ENCODE measurements at places on chromosomes 13 and 19.

DNA sequence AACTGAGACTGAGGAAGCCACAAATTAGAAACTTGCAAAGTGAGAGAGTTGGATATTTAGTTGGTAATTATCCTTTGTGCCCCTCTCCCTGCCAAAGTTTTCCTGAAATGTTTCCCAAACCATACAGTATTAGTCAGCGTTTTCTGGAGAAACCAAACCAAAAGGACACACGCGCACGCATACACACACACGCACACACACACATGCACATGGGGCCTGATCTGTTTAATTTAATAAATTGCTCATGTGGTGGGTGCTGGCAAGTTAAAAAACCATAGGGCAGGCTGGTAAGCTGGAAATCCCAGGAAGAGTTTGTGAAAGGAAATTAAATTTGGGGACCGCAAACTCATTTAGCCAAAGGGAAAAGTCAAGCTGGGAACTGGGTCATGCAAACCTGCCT lies 11.7 kb upstream of the CYSLTR2 start:
- no peak for DNase-seq

DNA sequence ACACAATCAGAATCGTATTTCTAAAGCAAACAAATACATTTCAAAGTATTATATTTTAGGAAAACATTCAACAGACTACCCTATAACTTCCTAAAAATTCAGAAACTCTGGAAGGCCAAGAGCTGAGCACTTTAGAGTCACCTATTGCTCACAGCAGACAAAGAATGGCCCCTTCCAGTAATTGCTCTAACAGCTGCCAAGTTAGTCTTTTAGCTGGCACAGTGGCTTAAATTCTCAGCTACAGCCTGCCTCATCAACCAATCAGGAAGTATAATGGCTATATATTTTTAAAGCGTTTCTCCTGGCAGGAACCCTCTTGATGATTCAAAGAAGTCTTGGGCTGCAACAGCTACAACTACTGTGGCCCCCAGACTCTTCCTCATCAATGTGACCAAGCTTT lies 14.9 kb upstream of the SLITRK5 start:
- DNase-seq, result no peak

- no peak for DNase-seq
Measured at GRCh38 chr19:54905421-54905802, 536 bp upstream of the NCR1 start.

- no peak for DNase-seq
Measured at GRCh38 chr13:110624766-110625756, 9.7 kb downstream of the NAXD start.

DNA sequence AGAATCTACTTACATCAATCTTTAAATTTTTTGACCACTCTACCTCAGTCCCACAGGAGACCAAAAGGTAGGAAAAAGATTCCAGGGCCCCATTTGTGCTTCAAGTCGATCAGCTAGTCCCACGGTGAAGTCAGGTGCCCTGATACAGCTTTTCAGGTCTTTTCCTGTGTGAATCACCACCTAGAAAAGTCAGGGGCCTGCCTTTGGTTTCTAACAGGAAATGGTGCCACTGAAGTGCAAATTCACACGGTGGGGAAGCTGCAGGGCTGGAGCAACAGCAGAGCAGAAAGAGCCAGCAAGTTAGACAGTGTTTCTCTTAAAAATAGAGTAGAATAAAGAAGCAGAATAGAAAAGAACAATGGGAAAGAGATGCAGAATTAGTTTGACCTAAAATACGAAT lies 107.5 kb downstream of the KLF12 start:
- DNase-seq, result no peak

GRCh38 chr13:106609116-106609515 lies 41.2 kb upstream of the ARGLU1 start:
- no peak for DNase-seq

- DNase-seq, result no peak
Measured at GRCh38 chr19:45161738-45162607, 1.2 kb upstream of the NKPD1 start.

GRCh38 chr19:13154911-13155471 lies 4.8 kb downstream of the IER2 start:
- DNase-seq, result no peak

GRCh38 chr13:80533175-80533574 lies 192.2 kb upstream of the SPRY2 start:
- no peak for DNase-seq

DNA sequence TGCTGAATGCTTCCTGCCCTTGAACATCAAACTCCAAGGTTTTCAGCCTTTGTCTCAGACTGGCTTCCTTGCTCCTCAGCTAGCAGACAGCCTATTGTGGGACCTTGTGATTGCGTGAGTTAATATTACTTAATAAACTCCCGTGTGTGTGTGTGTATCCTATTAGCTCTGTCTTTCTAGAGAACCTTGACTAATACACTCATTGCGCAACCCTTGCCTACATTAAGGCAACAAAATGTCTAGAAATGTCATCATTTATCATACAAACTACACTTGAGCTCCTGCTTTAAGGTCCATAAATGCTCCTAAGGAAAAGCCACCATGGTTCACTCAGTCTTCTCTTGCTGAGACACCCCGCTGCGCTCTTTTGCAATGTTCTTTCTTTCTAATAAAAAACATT lies 2861.0 kb downstream of the PCDH9 start:
- DNase-seq, result no peak

DNA sequence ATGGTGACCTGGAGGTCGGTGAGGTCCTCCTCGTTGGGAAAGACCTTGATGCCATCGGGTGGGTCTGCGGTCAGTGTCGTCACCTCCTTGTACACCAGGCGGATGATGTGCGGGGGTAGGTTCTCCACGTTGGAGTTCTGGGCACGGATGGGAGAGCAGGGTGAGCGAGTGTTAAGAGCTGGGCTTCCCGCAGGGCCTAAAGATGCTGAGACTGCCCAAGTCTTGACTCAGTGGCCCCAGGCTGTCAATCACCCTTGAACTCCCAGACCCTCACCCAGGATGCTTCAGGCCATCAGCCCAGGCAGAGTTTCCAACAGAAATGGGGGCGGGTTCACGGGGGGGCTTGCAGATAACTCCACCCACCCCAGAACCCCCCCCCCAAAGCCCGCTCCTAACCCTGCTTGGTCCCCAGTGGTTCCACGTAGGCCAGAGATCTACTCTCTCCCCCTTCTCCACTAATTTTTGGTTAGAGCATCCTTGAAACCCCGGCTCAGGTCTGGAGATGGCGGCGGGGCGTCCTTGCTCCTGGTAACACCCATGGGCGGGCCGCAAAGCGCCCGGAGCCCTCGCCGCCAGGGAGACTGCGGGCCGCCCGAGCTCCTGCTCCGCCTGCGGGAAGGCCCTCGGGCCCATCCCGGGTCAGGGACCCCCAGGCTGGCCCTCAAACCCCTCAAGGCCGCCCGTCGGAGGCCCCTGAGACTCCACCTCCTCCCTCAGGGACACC lies 600 bp downstream of the UBE2S start:
- no peak for DNase-seq

GRCh38 chr13:113533161-113533840 lies 42.8 kb upstream of the DCUN1D2 start:
- DNase-seq, result no peak

DNA sequence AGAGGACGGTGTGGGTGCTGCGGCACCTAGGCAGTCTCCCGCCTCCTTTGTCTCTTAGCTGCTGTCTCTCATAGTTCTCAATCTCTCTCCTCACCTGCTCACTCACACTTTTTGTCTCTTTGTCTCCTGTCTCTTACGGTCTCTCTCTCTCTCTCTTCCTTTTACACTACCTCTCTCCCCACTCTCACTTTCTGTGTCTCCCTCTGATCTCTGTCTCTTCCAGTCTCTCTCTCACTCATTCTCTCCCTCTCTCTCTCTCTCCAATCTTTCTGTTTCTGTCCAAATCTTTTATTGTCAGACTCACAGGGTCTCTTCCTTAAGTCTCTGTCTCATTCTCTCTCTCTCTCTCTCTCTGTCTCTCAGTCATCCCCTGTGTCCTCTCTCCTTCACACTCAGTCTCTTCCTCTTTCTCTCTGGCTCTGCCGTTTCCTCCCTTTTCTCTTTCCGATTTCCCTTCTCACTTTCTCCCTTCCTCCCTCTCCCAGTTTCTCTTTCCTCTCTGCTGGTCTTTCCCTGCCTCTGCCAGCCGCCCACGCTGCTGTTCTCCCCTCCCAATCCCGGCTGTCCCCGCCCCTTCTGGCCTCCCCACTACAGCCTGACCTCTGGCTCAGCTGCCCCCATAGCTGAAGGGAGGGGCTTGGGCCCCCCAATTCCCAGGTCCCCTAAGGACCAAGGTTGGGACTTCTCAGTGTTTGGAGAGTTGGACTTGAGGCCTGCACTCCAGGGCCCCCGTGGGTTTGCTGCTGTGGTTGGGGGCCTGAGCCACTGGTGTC lies at the start of gene PLEKHA4:
TSS of gene PLEKHA4 (minus strand) at position 504 of the 773 bp plus-strand sequence. CDS start 997 bp downstream, outside the sequence.
- DNase-seq, result no peak

DNA sequence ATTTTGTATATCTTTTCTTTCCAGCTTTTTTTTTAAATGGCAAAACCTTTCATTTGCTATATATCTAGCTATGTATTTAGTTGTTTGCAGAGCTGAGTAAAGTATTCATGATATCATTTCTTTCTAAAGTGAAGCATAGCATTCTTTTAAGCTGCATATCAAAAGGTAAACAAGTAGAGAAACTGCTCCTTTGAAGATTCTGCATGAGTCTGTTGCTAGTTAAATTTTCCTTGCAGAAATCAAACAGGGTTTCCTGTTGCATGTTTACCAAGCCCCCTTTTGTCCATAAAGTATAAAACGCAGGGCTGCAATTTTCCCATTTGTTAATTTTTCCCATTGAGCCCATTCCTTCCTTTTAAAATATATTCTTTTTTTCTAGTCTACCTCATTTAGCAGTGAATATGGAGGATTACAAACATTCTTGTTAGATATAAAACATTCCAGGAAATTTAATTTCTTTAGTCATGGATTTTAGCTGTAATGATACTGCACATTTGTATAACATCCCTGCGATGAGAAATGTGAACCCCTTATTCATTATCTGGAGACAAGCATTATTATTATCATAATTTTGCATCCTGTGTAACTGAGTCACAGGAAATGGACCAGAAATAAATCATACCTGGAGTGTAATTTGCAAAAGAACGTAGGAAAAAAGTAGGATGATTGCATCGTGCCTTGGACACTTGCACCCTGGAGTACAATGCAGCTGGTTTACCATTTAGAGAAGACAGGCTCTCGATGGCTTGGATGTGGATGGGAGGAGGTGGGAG lies 110.9 kb upstream of the ARGLU1 start:
- no peak for DNase-seq

- DNase-seq, result no peak
Measured at GRCh38 chr13:92384410-92384809, 842.2 kb upstream of the GPC6 start.

GRCh38 chr13:105625691-105626090 lies 909.8 kb downstream of the EFNB2 start:
- no peak for DNase-seq

DNA sequence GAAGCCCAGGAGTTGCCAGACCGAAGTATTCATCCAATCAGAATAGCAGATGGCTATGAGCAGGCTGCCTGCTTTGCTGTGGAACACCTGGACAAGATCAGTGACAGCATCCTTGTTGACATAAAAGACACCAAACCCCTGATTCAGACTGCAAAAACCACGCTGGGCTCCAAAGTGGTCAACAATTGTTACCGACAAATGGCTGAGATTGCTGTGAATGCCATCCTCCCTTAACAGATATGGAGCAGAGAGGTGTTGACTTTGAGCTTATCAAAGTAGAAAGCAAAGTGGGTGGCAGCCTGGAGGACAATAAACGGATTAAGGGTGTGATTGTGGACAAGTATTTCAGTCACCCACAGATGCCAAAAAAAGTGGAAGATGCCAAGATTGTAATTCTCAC lies 250.3 kb upstream of the OBI1 start:
- no peak for DNase-seq

- DNase-seq, result no peak
Measured at GRCh38 chr13:73800011-73800410, 334.2 kb downstream of the KLF12 start.

DNA sequence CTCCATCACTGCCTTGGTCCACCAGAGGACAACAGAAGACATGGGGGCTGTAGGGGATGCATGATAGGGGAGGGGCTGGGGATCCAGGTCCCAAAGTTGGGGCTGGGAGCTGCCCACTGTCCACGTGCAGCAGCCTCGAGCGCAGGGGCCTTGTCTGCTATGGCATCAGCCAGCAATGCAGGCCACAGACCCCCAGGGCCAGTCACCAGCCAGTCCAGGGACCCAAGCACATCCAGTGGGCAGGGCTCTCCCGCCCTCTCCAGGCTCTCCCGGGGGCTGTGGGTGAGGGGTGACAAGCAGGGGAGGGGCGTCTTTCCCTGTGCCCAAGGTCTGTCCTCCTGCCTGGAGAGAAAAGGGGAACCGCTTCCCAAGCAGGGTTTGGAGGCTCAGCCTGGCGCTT lies 32.8 kb downstream of the PEPD start:
- DNase-seq, result no peak

GRCh38 chr13:41774605-41775218 lies 186.2 kb downstream of the VWA8 start:
- no peak for DNase-seq

- no peak for DNase-seq
Measured at GRCh38 chr19:12543855-12544254, 7.4 kb downstream of the ZNF564 start.

GRCh38 chr13:63497601-63498000 lies 2082.0 kb upstream of the PCDH20 start:
- no peak for DNase-seq

DNA sequence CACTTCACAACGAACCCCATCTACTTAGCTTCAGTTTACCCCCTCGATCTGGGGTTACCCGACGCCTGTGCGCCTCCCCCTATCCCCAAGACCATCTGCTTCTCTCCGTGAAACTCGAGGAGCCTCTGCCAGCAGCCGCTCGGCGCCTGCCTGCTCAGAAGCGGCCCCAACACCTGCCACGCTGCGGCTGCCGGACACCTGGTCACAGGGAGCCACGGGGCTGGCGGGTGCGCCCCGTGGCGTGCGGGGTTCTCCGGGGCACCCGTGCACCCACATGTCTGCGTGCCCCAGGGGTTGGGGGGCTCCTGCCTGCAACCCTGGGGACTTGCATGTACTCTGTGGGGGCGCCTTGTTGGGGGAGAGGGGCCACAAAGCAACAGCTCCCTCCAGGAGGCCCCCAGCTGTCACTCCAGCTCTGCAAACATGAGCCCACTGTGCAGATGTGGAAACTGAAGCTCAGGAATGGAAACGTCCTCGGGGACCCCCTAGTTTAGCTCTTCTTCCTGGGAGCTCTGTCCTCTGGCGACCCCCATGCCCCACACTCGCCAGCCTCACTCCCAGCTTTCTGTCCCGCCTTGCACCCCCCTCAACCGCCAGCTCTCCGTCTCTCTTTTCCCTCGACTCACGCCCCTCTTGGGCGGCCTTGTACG lies 7.0 kb upstream of the SEMA6B start:
- no peak for DNase-seq

All from D721Med (cell line).